ENCODE measurements at places on chromosomes 5 and 9.

DNA sequence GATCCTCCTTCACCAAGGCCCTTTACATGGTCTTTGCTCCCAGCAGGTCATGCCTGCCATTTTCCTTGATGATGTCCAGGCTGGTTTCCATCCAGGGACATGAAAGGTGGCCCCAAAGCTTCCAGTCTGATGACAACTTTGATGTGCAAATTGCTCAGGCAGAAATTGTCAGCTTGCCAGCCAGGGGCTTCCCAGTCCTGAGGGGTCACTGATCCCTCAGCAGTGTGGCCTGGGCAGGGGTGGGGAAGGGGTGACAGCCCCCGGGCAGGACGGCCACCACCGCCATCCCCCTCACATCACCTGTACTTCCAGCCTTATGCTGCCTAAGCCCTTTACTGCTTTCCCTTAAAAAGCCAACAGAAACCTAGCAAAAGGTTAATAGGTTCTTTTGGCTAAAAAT lies 96.3 kb downstream of the ANKRD33B start:
- DNase-seq: no peak

- DNase-seq: no peak
Measured at GRCh38 chr9:85208666-85209065, 533.1 kb downstream of the AGTPBP1 start.

- no peak for DNase-seq
Measured at GRCh38 chr5:143205386-143205785, 198.1 kb downstream of the NR3C1 start.

DNA sequence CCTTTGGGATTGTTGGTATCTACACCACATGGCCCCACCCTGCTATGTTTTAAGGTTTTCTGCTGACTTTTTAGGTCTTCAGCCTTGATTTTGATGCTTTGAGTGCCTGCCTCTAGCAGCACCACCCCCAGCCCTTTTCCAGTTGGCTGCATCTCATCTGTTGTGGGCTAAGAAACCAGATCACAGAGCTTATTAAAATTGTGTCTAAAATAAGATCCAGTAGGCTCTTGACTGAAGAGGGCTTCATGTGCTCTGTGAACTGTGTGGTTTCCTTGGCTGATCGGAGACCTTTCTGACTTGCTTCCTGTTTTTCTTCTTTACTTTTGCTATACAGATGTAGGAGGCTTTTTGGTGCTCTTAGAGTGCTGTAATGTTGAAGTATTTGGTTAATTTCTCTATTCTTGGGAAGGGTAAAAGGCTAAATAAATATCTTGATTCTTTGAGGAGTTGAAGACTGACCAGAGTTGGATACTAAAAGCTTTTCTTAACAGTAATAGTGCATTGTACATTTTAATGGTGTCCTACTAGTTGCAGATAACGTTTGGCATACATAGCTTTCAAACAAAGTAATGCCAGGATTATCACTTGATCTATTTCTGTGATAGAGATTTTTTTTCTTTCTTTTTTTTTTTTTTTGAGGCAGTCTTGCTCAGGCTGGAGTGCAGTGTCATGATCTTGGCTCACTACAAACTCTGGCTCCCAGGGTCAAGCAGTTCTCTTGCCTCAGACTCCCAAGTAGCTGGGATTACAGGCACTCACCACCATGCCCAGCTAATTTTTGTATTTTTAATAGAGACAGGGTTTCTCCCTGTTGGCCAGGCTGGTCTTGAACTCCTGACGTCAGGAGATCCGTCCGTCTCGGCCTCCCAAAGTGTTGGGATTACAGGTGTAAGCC lies 4.5 kb downstream of the UBE2D2 start:
- DNase-seq: no peak

DNA sequence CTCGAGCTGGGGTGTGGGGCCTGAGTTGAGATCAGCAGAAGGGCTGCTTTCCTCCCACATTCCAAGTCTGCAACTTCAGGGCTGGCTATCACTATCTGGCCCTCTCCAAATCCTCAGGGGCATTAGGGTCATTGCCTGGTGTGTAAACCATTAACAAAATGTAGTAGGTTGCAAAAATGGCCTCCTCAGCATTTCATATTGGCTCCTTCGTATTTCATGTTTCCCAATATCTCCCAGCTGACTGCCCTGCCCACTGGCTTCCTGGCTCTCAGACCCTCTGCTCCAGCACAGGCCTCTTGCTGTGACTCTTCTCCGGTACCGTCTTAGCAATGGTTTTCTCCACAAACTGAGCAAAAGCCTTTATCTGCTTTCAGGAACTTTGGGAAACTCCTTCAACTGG lies 113.8 kb downstream of the GADD45G start:
- DNase-seq: no peak

GRCh38 chr9:137445930-137446431 lies 4.8 kb upstream of the ENTPD8 start:
- DNase-seq: no peak

DNA sequence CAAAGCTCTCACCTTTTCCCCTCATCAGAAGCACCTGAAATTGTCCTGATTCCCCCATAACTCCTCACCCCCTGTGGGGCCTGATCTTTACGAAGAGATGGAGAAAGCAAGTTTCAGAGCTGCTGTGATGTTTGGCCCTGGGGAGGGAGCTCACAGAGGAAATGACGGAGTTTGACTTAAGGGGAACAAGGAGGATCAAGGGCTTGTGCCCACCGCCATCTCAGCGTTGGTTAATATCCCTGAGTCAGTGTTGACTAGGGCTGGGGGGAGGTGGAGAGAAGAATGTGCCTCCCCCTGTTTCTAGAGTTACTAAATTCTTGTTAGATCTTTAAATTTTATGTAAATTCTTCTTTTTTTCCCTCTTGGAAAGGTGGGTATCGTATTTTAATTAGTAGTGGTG lies 27.8 kb downstream of the FGF18 start:
- no peak for DNase-seq

DNA sequence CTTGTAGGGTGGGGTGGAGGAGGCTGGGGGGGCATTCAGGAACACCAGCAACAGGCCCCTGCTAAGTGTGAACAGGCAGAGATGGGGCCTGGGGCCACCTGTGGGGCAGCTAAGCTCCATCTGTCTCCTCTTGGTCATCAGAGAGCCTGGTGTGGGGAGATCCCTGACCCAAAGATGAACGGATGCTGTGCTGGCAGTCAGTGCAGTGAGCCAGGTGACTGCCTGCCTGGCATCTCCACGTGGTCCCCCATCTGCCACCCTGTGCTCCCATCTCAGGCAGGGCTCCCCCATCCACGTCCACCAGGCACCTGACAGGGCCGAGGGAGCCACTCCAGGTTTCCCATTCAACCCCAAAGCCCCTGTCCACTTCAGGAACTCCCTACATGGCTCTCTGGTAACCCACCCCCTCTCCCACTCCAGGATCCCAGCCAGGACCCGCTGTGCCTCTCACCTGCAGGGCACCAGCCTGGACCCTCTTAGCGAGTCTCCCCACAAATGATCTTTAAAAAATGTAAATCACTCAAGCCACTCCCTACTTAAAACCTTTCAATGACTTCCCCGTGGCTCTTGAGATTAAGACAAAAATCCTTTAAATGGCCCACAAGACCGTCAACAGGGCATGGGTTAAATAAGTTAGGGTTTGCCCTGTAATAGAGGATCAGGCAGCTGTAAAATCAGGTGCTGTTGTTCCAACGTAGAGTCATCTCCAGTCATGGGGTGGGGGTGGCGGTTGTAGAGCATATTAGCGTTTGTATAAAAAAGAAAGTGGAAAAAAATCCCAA lies 60.8 kb downstream of the LMX1B start:
- DNase-seq: no peak

DNA sequence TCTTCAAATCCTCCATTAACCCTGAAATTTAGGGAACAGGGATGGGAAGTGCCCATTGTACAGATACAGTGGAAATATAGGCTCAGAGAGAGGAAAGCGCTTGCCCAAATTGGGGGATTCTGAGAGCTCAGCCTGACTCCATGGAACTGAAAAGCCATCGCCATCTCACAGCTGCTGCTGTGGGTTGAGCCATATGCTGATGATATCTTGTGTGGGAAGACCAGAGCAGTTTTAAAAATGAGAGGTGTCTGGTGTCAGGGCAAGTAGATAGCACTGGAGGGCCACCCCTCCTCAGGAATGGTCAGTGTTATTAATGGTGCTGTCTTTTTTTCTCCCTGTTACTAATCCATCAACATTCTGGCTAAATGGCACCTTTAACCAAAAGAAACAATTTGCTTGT lies 50.9 kb upstream of the C5orf58 start:
- DNase-seq: no peak

- no peak for DNase-seq
Measured at GRCh38 chr9:135905380-135906258, 1.7 kb downstream of the CAMSAP1 start.

- no peak for DNase-seq
Measured at GRCh38 chr5:77845324-77845646, 69.1 kb upstream of the TBCA start.

DNA sequence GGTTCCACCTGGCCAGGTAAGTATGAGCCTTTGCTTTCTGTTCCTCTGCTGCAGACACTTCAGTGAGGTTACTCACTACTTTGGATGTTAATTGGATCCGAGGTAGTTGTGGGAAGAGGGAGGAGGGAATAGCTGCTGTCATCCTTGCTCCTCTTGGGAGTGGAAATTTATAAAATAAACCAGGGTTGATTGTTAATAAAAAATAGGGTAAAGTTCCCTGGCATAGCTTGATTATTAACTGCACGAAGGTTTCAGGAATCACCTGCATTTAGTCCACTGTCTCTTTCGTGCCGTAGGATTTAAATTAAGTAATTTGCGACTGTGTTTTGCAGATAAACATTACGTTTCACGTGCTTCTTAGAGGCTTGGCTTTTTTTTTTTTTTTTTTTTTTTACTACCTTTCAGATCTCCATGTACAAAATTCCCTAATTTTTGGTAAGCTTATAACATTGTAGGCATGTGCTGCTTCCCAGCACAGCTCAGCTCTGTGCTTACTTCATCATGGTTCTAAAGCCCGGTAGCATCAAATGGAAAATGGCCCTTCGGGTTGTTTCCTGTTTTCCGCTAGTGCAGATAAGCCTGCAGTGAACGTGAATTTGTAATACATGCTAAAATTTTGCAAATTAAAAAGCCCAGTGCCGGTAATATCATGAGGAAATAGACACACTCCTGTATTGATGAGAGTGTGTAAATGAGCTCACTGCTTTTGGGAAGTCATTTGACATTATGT lies 26.9 kb upstream of the LTC4S start:
- no peak for DNase-seq

DNA sequence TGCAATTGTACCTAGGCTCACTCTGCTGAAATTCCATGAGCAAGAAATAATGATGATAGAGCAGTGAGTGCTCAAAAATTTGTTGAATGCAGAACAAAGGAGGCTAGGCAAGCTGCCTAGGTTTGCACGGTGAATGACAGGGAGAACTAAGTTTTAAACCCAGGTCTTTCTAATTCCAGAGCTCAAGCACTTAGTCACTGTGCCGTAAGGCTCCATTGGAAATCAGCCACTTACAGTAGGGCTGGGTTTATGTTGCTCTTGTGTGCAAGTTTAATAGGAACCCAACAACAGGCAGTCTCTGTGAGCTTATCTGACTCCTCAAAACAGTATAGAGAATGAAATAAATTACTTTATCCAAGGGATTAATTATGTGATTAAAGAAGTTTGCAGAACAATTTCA lies 147.0 kb downstream of the CSNK1G3 start:
- DNase-seq: no peak

- no peak for DNase-seq
Measured at GRCh38 chr9:115229496-115229895, 111.5 kb upstream of the TNC start.

- DNase-seq: no peak
Measured at GRCh38 chr9:69605406-69605805, 66.8 kb downstream of the APBA1 start.

GRCh38 chr5:133333326-133334150 lies 278.8 kb downstream of the FSTL4 start:
- no peak for DNase-seq

- no peak for DNase-seq
Measured at GRCh38 chr9:13432904-13433303, 153.4 kb upstream of the MPDZ start.

DNA sequence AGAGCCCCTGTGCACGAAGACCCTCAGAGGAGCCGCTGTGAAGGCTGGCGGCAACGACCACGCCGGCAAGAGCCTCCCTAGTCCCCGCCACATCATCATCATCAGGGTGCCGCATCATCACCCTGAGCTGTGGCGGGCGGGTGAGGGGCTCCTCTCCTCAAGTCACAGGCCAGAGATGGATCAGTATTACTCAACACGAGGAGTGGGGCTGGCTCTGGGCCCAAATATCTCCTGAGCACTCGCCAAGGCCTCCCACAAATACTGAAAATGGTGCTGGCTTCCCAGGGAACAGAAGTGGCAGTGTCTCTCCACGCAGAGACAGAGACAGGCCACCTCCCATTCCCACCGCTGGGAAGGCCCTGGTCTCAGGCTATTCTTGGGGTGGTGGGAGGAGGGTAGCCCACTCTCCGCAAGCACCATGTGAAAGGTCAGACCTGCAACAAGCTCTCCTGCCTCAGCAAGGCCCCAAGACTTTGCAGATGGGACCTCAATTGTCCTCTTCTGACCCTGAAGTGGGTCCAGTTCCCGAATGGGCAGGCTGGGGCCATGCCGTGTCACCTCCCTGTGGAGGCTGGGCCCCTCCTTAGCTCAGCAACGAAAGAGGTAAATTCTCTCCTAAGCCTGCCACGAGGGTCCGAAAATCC lies 39.3 kb upstream of the ZNF354A start:
- no peak for DNase-seq

GRCh38 chr9:71769175-71770161 lies 1.2 kb upstream of the CEMIP2 start:
- DNase-seq: peak; percentile 82
